Effector memory CD8-positive, alpha-beta T cell (primary cell): ENCODE measurements at places on chromosomes 13 and 19.

GRCh38 chr13:83798731-83799130 lies 83.5 kb downstream of the SLITRK1 start:
- DNase-seq: no peak

DNA sequence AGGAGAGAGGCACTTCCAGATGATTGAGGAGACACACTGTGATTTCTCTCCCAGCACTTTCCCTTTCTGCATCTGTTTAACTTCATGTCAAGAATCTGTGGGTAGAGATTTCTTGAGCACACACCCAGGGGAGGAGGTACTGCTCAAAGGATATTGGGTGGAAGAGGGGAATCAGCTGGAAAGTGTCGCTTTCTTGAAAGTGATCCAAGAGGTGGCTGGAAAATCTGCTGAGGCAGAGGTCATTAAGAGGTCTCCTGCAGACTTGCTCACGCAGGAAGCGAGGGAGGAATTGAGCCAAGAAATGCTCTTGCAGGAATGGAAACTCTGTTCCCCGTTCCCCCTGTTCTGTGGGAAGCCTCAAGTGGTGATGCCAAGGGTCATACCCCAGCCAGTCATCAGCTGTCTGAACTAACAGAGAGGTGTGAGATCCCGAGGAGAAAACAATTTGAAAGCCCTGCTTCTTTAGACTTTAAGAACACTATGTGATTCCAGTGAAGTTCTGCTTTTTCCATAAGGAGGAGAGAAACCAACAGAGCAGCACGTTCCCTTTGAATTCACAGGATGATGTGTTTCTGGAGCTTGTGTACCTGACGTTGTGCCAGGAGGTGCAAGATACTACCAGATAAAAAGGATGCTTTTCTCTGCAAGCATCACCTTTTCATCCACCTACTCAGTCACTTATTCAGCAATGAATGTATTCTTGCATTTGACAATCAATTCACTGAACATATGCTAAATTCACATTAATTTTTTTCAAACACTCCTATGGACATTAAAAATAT lies 163.4 kb upstream of the GPR12 start:
- no peak for DNase-seq

DNA sequence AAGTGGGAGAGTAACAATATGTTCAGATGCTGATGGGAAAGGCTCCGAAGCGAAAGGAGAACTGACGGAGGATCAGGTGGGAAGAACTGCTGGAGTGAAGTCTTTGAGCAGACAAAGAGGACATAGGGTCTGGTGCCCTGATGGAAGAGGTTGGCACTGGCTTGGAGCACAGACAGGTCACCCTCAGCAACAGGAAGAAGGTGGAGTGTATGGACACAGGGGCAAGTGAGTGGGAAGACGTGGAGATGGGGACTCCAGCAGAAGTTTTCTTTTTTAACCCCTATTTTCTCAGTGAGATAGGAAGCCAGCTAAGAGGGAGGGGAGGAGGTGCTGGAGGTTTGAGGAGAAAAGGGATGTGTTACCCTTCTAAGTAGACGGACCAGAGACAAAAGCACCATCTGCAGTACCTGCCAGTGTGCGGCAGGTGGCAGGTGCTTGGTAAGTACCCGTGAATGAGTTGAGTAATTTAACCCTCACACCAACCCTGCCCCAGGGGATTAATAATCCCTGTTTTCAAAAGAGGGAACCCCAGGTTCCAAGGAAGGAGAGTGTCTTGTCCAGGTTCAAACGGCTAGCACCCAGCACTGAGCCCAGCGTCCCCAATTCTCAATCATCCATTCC lies 11.2 kb downstream of the HAS1 start:
- no peak for DNase-seq

GRCh38 chr13:97114651-97115050 lies 107.5 kb upstream of the MBNL2 start:
- DNase-seq: no peak

DNA sequence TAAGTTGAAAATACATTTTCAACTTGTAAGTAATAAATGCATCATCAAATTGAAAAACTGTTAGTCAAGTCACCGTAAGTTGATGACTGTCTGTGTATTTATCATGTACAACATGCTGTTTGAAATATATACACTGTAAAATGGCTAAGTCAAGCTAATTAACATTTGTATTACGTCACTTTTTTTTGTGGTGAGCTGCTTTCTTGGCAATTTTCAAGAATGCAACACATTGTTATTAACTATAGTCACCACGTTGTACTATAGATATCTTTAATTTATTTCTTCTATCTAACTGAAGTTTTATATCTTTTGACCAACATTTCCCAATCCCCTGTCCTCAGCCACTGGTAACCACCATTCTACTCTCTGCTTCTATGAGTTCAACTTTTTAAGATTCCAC lies 57.0 kb downstream of the RBM26 start:
- DNase-seq: no peak

GRCh38 chr13:106533943-106534638 lies 1.4 kb downstream of the EFNB2 start:
- peak; percentile 11 for DNase-seq

GRCh38 chr19:43699506-43700394 lies 16.1 kb upstream of the IRGC start:
- DNase-seq: no peak

DNA sequence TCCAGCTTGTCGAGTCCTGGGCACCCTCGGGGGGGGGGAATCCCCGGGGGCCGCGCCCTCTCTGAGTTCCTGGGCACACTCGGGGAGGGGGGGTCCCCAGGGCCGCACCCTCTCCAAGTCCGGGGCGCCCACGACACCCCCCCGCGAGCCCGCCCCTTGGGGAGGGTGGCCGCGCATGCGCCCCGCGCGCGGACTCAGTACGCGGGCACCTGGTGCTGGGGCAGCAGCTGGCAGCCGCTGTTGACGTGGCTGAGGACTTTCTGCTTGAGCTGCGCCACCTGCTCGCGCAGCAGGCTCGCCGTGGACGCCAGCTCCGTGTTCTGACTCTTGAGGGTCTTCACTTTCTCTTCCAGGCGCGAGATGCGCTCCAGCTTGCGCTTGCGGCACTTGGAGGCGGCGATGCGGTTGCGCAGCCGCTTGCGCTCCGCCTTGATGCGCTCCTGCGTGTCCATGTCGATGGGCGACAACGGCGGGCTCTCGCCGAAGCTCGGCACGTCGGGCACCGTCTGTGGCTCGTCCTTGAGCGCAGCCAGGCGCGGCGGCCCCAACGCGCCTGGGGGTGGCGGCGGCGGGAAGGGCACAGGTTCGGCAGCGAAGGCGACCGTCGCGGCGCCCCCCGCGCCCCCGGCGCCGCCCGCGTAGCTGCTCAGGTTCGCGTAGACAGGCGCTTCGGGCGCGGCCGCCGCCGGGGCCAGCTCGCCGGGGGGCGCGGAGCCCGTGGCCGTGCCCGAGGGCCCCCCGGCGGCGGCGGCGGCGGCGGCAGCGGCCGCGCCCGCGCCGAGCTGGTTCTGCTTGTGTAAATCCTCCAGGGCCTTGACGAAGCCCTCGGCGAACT lies 958 bp downstream of the JUND start:
- DNase-seq: peak; percentile 82

DNA sequence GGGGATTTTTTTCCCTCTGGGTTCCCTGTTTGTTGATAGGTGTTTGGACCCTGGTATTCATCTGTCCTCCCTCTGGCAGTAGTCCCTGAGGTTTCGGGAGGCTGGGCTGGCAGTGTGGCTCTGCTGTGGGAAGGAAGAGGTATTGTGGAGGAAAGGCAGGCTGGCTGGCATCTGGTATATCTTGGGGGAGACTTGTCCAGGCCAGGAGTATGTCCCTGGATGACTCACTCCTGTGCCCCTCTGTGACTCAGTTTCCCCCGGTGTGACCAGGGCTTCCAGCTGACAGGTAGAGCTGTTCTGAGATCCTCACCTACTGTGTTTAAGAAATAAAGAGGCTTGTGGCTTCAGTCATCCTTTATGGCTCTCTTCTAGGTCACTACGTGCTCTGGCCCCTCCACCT lies 14.2 kb upstream of the ZNF492 start:
- DNase-seq: no peak

DNA sequence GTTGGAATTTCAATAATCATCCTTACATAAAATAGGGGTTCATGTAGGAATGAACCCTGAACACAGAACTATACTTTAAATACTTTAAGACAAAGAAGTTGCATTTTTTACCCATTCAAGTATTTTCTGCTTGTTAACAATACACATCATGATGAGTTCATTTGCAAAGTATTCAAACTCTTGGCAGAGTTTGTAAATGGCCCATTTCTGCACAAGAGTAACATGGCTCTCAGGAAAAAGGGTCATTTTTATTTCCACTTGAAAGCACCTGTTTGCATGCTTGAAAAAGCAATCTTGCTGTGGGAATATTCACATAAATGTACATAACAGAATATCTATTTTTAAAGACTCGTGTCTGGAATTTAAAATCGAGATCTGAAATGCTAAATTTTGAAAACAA lies 18.1 kb downstream of the ESD start:
- DNase-seq: no peak

- DNase-seq: no peak
Observed at GRCh38 chr19:42143341-42144234, 11.3 kb upstream of the POU2F2 start.

- DNase-seq: no peak
Observed at GRCh38 chr19:23817519-23817918, 58.8 kb upstream of the ZNF681 start.

GRCh38 chr13:34164582-34164981 lies 346.6 kb downstream of the RFC3 start:
- DNase-seq: no peak

- DNase-seq: no peak
Observed at GRCh38 chr13:39836038-39836437, 180.6 kb downstream of the COG6 start.

GRCh38 chr13:70568571-70568970 lies 460.3 kb upstream of the KLHL1 start:
- DNase-seq: no peak

DNA sequence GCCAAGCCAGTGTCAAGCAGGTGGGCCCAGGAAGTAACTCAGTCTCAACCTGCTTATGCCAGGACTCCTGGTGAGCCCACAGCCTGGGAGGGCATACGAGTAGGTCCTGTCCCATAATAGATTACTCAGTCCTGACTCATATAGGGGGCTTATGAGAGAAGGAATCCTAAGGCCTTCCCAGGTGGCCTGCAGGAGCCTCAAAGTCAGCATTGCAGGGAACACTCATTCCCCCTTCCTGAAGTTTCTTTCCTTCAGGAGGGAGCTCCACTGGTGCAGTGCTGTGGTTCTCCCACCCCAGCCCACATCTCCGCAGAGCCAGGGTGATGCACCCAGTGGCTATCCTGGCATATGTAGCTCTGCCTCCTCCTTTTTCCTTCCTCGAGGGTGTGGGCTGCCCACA lies 137.3 kb downstream of the ZIC5 start:
- DNase-seq: no peak

GRCh38 chr19:19021115-19021514 lies 12.2 kb downstream of the SUGP2 start:
- no peak for DNase-seq

DNA sequence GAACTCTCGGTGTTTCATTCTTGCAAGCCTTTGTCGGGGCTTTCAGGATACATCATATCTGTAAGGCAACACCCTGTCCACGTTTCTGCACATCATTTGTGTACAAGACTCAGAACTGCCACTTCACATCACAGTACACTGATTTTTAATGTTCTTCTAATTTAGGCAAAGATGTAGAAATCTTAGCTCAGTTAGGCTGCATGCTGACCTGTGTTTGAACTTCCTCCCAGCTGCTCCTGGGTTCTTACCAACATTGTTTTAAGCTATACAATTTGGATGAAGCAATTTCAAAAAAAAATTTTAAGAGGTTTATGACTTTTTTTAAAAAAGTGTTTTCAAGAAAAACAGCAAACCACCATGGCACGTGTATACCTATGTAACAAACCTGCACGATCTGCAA lies 1047.9 kb upstream of the SLC10A2 start:
- DNase-seq: no peak

- DNase-seq: no peak
Observed at GRCh38 chr13:27526516-27526915, 76.2 kb upstream of the MTIF3 start.

GRCh38 chr19:39411832-39412099 lies 703 bp upstream of the PLEKHG2 start:
- peak; percentile 94 for DNase-seq

GRCh38 chr19:18785179-18786124 lies 5.7 kb downstream of the COMP start:
- peak; percentile 29 for DNase-seq

DNA sequence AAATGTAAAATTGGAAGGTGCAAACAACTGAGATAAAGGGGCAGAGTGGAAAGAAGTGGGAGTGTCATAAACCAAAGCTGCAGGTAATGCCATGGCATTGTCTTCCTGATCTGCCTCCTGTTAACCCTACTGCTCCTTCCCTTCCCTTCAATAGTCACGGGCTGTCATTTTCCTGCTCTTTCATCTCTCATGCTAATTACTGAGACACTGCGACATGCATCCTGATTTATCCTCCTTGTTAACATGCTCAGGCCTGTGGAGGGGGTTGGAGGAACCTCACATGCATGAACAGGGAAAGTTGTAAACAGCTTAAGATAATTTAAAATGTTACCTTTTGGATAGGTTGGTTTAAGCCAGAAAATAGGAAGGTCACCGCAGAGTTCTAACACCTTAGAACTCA lies 27.2 kb downstream of the CNMD start:
- DNase-seq: no peak

DNA sequence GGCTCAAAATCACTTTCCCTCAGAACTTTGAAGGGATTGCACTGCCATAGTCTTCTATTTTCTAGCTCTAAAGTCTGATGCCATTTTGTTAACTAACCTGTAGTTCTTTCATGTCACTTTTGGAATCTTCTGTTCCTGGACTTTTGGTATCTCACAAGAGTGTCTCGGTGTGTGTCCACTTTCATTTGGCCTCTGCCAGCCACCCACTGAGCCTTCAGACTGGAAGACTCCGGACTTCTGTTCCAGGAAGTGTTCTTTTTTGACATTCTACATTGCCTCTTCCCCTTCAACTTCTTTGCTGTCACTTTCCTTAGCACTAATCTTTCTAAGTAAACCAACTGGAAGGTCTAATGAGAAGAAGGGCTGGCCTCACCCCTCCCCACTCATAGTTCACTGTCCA lies 25.0 kb upstream of the LAMP1 start:
- DNase-seq: no peak

DNA sequence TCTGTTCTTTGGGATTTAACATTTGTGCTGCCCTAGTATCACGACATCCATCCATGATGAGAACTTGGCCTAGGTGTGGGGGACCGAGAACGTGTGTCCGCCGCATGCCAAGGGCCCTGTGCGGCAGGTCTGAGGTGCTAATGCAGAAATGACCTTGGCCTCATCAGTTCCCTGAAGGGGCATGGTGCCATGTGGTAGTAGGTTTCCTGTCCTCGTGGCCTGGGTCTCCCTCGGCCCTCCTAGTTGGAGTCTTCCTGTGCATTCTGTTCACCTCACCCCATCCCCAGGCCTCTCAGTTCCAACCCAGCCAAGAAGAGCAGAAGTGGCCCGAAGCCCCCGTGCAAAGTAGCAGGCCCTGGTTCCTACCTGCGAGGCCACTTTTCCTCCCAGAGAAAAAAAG lies 59.8 kb downstream of the GGACT start:
- no peak for DNase-seq

GRCh38 chr13:97360610-97361009 lies 73.4 kb upstream of the RAP2A start:
- no peak for DNase-seq
